CD4-positive, alpha-beta T cell treated with Interleukin-21 for 1 hour (primary cell): ENCODE measurements at places on chromosomes 4 and X.

DNA sequence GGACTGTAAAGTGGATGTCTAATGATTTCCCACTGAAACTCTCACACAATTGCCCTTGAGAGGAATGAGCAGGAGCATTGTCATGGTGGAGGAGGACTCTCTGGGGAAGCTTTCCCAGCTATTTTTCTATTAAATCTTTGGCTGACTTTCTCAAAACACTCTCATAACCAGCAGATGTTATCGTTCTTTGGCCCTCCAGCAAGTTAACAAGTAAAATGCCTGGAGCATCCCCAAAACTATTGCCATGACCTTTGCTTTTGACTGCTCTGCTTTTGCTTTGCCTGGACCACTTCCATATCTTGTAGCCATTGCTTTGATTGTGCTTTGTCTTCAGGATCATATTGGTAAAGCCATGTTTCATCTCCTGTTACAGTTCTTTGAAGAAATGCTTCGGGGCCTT is 120.2 kb upstream of the PDE5A start:
- DNase-seq = no peak

GRCh38 chr4:15400981-15401671 is 26.7 kb upstream of the C1QTNF7 start:
- peak; percentile 13 for DNase-seq

DNA sequence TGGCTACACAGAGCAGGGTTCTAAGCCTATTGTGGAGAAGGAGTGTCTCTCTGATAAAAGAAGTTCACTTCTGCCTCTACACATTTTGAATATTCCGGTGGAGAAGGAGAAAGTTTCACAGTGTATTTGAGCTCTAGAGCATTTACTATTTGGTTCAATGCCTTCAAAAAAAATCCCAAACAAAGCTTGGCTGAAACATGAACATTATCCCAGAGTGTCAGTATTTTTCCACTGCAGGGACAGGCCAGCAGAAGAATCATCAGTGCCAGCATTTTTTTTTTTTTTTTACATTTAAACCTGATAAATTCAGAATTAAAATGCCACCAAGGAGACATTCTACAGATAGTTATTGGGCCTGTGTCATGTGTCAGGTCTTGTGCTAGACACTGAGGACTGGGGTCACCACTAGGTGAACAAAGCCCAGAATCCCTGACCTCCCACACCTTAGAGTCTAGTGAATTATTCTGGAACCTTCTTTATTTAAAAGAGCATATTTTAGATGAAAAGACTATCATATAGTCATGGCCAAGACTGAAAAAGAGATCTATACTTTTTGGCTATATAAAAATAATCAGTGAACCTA is 48.0 kb upstream of the NAP1L5 start:
- no peak for DNase-seq

GRCh38 chrX:130184857-130185256 is 13.1 kb downstream of the RAB33A start:
- no peak for DNase-seq

- no peak for DNase-seq
Measured at GRCh38 chr4:47238667-47239066, 207.3 kb downstream of the GABRB1 start.

GRCh38 chr4:153594210-153594609 is 89.9 kb upstream of the TLR2 start:
- DNase-seq = no peak

GRCh38 chr4:182190306-182190705 is 52.9 kb upstream of the TENM3 start:
- DNase-seq = no peak

DNA sequence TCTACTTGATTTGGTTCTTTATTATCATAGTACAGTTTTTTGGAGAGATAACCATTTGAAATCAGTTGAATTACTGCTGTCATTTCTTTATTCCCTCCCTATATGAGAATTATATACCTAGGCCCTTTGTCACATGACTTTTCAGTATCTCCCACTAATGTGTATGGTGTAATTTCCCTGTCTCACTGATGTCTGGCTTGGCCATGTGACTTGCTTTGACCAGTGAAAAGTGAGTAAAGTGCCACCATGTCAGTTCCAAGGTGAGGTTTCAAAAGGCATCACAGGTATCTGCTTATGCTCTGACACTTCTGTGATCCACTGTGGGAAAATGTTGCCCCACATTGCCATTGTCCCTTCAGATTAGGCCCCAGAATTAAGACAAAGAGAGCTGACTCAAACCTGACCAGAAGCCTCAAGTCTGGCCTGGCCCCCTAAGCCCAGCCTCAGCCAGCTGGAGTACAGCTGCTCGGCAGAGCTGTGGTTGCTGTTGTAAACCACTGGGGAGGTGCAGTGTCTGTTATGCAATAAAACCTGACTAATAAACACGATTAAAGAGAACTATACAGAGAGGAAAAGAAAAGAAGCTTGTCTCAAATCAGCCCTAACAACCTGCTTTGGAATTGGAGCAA is 27.5 kb downstream of the SETD7 start:
- peak; percentile 25 for DNase-seq

DNA sequence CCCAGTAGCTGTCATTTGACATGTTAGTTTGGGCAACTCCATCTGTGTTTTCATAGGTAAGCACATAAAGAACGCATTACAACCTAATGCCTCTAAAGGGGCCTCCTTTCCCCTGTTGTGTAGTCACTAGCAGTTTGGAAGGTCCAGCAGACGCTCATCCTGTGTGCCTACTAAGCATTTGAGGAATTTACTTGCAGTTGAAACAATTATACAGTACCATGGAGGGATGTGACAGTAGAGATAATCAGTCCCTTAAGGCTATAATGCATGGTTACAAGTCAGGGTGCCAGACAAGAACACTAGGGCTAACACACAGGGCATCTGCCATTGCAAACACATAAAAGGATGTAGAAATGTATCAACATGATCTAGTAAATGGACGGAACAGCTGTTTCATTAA is 138.3 kb downstream of the PCDH10 start:
- DNase-seq = no peak

- DNase-seq = no peak
Measured at GRCh38 chr4:142781114-142781513, 65.0 kb downstream of the INPP4B start.

DNA sequence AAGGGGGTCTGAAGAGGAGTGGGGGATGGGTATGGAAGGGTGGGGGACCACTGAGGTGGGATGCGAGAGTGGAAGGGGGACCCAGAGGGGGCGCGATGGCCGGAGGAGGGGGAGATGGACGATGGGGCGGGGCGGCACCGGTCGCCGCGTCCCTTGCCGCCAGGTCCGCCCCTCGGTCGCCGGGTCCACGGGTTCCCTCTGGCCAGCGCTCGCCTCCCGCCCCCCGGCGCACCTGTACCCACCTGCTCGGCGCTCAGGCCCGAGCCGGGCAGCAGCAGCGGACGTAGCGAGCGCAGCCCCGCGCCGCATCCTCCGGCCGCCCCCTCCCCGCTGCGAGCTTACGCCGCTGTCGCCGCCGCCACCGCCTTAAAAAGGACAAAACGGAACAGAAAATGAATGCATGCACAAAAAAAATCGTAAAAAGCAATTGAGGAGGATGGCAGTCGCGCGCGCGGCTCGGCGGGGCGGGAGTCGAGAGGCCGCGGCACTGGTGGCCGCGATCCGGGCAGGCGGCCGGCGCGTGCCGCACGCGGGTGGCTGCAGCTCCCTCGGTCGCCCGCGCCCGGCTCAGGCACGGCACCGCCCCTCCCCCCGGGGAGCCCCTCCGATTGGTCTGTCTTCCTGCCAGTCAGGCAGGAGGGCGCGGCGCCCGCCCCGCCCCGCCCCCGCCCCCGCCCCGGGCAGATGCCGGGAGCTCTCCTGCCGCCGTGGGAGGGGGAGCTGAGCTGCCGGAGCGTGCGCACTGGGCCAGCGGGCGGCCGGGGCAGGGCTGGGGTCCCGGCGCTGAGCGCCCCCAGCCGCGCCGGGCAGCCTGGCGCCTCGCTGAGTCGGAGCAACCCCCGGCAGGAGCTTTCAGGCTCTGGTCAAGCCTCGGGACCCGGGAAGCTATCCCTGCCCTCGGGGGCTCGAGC is at the start of gene JAKMIP1:
JAKMIP1 (minus strand) TSS at position 539 of the 911 bp plus-strand sequence. CDS start 87,699 bp downstream, outside the sequence.
- peak; percentile 92 for DNase-seq

- peak; percentile 36 for DNase-seq
Measured at GRCh38 chrX:41933546-41933945, 10.2 kb upstream of the CASK start.

GRCh38 chrX:137033774-137034507 is at the start of gene GPR101:
Gene GPR101 (minus strand): TSS chrX:137033995. CDS start chrX:137031674, 2,321 bp downstream.
- DNase-seq = no peak

DNA sequence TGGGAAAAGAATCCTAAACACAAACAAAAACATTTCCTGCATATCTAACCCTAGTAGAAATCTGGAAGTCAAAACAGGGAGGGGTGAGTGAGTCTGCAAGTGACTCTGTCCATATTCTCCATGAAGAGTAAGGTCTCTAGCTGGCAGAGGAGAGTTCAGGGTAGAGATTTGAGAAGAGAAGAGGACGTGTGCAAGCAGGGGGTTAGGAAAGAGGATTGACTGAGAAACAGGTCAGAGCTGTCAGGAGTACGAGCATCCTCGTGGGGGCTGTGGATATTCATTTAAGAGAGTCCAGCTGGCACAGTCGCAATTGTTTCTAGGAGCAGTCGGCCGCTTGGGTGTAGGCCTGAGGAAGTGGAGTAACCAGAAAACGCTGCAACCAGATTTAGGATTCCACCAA is 27.9 kb downstream of the PROM1 start:
- DNase-seq = no peak

GRCh38 chr4:107599841-107600240 is 120.2 kb downstream of the PAPSS1 start:
- DNase-seq = no peak

DNA sequence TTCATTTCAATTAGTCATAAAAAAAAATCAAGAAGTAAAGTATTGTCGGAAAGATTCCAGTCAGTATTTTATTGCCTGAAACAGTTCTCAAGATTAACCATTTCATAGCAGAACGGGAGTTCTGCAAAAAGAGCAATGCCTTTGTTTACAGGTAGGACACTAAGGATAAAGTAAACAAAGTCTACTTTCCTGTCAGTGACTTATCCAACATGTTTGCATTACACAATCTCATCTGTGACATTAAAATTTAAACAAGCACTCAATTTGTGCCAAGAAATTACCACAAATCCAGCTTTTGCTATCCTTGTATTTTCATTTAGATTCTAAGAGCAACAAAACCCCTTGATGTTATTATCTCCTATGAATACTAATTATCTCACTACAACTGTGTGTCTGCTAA is 306.5 kb upstream of the LDB2 start:
- DNase-seq = no peak

GRCh38 chr4:169662206-169662605 is 41.8 kb downstream of the CLCN3 start:
- no peak for DNase-seq

GRCh38 chrX:71989768-71990426 is 79.3 kb downstream of the NHSL2 start:
- DNase-seq = no peak

GRCh38 chr4:43943998-43944397 is 504.6 kb downstream of the KCTD8 start:
- DNase-seq = no peak

- DNase-seq = no peak
Measured at GRCh38 chr4:107058828-107059227, 22.7 kb upstream of the DKK2 start.

GRCh38 chr4:38911257-38911656 is 43.7 kb downstream of the FAM114A1 start:
- no peak for DNase-seq

GRCh38 chr4:2995546-2996265 is 32.3 kb downstream of the GRK4 start:
- no peak for DNase-seq

DNA sequence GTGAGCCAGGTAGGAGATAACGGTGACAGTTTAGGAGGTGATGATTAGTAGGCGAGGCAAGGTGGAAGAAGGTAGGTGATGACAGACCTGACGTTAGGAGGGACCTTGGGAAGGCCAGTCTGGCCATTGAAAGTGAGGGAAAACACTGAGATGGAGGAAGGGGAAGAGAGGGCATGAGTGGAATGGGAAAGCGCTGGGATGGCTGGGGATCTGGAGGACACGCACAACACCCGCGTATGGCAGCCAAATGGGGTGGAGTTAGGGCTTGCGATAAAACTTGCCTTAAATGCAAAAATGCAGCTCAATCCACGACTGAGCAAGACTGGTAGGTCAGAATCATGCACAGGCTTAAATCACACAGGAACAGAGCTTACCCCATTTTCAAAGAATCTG is 605 bp upstream of the CDKL2 start:
- DNase-seq = no peak

- DNase-seq = peak; percentile 63
Measured at GRCh38 chr4:3346146-3346545, 53.3 kb downstream of the RGS12 start.

GRCh38 chrX:114584375-114584943 is 573 bp downstream of the HTR2C start:
- DNase-seq = no peak

- DNase-seq = no peak
Measured at GRCh38 chr4:88761861-88762523, 64.4 kb upstream of the NAP1L5 start.

DNA sequence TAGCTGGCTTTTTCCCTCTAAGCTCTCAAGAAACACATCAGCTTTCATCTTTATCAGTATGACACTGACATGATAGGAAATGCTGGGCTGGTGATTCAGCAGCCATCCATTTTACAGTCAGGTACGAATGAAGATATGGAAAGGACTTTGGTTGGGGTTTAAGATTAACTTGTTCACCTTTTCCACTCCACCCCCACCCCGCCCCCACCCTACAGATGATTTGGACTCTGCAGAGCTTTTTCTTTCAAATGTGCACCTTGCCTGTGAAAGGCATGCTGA is 132.6 kb downstream of the AKAP4 start:
- no peak for DNase-seq

DNA sequence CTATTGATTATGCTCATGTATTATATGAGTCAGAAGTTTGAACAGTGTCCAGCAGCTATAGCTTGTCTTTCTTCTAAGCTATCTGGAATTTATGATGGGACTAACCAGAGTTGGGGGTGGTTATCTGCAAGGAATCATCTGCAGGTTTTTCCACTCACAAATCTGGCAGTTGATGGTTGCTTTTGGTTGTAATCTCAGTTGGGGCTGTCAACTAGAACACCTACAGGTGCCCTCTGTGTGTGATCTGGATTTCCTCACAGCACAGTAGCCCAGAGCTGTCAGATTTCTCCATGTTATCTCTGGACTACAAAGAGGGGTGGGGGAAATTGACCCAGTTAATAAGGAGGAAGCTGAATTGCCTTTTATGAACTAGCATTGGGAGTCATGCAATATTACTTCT is 51.4 kb upstream of the MAP9 start:
- no peak for DNase-seq

DNA sequence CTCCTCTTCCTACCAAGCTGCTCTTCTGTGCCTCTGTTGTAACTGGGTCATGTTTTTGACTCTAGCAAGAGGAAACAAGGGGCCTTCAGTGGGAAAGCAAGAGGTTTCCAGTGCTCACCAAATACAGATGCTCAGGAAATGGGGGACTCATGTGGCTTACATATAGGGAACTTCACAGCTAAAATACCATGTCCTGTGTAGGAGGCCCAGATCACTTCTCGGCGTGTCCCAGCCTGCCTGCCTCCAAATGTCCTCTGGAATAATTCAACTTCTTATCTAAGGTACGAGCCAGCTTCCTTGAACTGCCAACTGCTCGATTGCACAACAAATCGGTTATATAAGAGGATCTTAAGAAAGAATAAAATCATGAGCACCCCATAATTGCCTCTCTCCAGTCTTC is 161.3 kb downstream of the KIT start:
- no peak for DNase-seq

GRCh38 chr4:14254252-14254651 is 626.7 kb upstream of the BOD1L1 start:
- DNase-seq = no peak
